ENCODE measurements at places on chromosomes 2 and 18.

DNA sequence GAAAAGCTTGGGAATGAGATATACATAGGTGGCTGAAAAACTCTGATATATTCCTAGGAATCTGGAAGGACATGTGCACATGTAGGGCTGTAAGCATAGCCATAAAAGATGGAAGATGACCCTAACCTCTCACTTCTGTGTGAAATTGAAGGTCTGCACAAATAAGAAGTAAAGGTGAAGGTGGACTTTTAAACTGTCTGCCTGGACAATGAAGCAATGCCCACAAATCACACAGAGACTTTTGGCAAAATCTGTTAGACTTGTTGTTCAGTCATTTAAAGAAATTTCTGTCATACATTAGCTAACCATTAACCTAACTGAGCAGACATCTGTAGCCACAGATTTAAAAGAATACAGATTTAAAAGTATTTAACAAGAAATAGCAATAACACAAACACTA lies 65.3 kb upstream of the CCDC178 start:
- DNase-seq = no peak

GRCh38 chr2:55869637-55870325 lies 53.8 kb downstream of the EFEMP1 start:
- DNase-seq = peak; percentile 67

GRCh38 chr2:240300840-240301239 lies 134.6 kb upstream of the GPC1 start:
- no peak for DNase-seq

- peak; percentile 11 for DNase-seq
These were observed 34.8 kb downstream of the ADNP2 start for GRCh38 chr18:80143881-80144280.

GRCh38 chr2:42974721-42975717 lies 182.6 kb upstream of the HAAO start:
- DNase-seq = no peak

GRCh38 chr2:221502270-221503010 lies 69.7 kb downstream of the EPHA4 start:
- DNase-seq = peak; percentile 71

GRCh38 chr18:47063096-47063495 lies 27.7 kb upstream of the ELOA2 start:
- no peak for DNase-seq

DNA sequence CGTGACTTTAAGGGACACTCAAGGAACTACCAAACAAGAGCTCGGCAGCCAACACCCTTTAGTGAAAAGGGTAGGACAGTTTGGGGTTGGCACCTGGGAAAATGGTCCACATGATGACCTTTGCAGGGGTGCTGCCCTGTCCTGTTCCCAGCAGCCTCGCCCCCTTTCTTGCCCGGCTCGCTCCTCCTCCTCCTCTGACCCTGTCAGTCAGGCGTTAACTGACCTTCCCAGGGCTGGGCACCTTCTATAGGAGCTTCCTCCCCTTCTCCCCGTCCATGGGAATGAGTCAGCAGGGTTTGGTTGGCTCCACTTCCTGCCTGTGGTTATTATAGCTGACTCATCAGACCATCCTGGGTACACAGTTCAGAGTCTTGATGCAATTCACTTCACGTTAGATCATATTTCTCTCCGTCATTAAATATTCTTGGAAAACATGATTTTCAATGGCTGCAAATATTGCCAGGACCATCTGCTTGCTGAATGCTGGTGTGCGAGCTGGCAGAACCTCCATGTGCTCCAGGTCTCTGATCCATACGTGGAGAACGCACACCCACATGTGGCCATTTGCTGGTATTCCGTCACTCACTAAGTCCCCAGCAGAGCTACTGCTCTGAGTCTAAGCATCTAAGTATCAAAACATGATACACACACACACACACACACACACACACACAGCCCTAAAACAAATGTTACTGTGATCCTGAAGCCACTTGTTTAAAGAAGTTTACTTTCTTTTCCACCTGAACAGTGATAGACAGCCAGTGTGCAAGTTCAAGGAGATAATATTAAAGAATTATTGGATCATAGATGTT lies 185.0 kb downstream of the ANAPC1 start:
- peak; percentile 97 for DNase-seq

GRCh38 chr2:231041061-231041689 lies 3.9 kb downstream of the C2orf72 start:
- DNase-seq = no peak

DNA sequence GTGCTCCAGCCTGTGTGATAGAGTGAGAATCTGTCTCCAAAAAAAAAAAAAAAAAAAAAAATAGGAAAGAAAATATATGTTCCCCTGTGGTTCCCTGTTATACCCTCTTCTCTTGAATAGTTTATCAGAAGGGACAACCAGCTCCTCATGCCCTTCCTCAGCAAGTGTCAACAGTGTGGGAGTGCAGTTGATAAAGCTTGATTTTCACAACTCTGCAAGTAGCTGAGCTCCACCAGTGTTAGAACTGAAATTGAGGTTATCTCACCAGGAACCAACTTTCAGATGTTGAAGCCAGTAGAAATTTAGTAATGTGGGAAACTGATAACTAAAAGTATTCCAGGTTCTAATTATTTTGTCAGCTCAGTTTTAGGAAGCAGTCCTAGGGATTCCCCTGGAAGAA lies 25.1 kb downstream of the NEDD4L start:
- no peak for DNase-seq

DNA sequence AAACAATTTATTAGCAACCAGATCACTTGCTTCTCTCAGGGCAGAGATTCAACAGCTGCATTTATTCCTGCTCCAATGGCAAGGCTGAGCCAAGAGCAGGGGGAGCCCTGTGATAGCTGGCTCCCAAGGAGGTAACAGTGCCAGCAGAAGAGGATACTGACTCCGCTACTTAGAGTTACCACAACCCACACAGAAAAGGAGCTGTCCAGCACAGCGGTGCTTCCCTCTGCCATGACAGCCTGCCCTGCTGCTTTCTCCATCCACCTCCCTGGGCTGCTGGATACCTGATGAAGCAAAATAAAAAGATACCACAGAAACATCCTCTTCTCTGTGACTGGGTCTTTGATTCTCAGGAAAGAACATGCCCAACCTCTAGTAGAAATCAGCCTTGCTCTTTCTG lies 467.2 kb downstream of the LRRTM4 start:
- DNase-seq = no peak

DNA sequence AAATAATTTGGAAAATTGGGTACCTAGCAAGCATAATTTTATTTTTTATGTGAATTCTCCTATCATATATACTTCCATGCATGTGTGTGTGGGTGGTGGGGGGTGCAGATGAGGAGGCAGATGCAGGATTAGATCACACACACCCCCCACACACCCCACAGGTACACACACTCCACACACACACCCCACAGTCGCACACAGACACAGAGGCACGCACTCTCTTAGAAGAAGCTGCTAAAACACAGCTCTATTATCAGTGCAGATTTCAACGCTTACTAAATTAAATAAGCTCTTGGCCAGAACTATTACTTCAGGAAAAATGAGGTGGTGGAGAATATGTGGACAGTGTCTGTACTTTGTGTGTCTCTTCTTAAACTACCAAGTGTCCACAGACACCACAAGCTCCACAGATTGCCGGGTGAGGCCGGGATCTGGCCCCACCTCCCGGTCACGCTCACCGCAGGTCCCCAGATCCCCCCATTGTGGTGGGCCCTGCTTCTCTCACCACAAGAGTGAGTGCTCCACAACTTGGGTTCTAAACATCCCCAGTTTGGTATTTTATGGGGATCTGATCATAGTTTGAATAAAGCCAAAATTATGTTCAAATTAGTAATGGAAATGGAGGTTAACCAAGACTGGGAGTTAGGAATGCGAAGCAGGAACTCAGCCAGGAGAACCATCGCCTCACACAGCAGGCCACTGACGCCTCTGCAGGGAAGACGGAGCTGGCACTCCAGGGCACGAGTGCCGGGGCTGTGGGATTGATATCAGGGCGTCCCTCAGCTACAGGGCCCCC lies 102.1 kb downstream of the PXDN start:
- DNase-seq = no peak

GRCh38 chr18:49100226-49100968 lies 149.6 kb upstream of the SMAD7 start:
- no peak for DNase-seq

DNA sequence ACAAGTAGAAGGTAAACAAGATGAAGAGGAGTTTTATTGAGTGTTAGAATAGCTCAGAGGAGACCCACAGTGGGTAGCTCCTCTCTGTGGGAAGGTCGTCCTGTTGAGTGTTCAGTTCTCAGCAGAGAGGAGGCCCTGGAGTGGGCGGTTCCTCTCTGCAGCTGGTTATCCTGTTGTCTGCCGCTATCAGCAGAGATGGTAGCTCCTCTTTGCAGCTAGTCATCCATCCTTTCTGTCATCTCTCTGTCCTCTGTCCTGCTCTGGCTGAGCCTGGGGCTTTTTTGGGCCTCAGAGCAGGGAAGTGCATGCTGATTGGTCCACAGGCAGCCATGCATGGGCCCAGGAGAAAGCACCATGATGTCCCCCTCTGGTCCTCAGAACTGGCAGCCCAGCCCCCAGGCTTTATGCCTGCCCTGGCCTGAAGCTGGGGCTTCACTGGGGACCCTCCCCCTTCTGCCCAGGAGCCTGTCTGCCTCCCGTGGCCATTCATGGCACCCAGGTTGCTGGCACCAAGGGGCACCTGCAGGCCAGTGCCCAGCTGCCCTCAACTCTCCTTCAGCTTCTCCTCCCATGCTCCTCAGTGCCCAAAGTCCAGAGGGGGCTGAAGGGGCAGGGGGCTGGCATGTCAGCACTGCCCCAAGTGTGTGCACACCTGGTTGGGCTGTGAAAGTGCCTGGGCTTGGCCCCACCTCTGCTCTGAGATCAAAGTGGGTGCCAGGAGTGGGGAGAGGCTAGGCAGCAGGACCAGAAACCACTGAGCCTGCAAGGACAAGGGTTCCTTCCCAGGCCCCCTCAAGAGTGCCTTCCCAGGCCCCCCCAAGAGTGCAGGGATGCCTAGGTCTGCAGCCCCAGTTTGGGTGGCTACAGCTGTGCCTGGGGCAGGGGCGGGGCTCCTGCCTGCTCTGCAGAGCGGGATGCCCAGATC lies 98.7 kb downstream of the TWIST2 start:
- no peak for DNase-seq

GRCh38 chr2:62475172-62476011 lies 30.6 kb downstream of the TMEM17 start:
- no peak for DNase-seq

DNA sequence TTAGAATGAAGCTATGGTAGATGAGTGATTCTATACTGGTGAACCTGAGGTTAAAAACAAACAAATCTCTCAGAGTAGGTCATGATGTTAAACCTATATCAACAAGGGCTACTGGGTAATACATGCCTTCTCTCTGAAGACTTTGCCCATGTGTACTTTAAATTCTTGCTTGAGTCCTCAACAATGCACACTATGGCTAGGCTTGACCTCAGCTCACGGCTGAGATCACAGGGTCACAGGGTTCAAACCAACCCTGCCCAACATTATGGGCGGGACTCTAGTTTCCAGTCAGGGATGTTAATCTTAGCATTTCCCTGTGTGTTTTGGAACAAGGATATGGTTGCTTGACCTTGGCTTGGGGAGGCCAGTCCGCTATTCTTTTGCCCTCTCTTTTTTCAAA lies 7.7 kb downstream of the CD28 start:
- no peak for DNase-seq

DNA sequence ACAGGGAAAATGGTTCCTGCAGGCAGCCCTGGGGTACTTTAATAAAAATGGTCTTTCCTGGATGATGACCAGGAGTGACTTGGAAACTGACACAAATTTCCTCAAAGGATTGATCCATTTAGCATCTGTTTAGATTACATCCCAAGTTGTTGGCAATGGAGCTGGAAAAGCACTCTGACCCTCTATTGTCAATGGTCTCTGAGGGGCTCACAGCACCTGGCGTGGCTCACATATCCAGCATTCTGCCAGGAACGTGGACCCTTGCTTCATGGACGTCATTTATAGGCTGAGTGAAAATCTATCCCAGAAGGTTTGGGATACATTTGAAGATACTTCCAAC lies 43.8 kb downstream of the SERTAD2 start:
- DNase-seq = no peak

DNA sequence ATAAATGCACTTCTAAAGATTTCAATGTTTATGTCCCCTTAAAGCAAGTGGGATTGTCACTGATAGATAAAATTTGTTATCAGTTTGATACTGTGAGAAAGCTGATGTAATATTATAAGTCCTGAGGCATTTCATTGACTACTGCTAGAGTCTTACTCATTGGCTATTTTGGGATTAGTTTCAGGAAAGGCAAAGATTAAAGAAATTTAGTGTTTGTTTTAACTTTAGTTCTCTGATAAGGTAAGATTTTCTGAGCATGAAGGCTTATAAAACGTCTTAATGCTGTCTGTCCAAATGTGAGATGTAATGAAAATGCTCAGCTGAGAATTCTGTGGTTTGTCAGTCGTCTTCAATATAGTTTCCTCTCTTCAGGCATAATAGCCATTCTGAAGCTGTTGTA lies 886.4 kb upstream of the CDH2 start:
- DNase-seq = no peak

DNA sequence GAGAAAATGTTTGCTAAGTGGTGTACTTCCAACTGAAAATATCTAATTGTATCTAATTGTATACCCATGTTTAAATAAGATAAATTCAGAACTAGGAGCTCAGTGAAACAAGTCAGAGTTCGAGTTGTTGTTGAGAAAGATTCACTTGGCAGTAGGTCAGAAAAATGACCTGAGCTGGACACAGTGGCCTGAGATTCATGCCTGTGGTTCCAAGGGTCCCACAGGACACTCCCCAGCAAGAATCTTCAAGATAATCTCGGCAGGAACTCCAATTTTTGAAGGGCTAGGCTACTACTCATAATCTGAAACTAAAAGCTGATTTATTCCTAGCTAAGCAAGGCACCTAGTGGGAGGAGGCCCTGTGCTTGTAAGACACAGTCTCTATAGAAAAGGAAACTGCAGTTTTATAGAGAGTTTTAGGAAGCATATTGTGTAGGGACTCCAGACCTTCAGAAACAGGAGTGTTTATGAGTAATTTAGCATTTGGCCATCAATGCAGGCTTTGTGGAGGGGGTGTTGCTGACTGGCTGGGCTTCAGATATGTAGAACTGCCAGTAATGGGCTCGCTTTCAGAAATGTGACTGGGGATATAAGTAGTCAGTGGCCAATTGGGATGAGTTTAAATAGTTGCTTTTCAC lies 43.2 kb downstream of the SP140 start:
- no peak for DNase-seq

GRCh38 chr2:67215214-67216055 lies 181.7 kb upstream of the ETAA1 start:
- DNase-seq = peak; percentile 17

- no peak for DNase-seq
These were observed 635.0 kb upstream of the FANCL start for GRCh38 chr2:58876126-58876525.

- DNase-seq = no peak
These were observed 104.5 kb downstream of the COL6A3 start for GRCh38 chr2:237309416-237309815.

- DNase-seq = no peak
These were observed 201.7 kb downstream of the TNS1 start for GRCh38 chr2:217801115-217801531.

GRCh38 chr2:44807201-44808025 lies 134.1 kb upstream of the SIX3 start:
- no peak for DNase-seq

DNA sequence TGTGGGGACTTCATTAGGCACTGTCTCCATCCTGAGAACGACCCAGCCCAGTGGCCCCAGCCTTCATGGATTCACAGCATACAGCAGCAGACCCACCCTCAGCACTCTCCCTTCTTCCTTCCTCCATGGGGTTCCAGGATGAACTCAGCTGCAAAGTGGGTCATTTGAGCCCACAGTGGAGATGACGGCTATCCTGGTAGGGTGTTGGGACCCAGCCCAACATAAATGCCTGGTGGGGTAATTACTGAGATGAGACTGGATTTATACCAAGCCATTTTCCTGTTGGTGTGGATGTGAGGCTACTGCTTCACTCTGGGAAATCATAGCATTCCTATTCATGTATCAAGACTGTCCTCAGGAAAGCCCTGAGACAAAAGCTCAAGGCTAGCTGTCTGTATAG lies 536.7 kb upstream of the TNP1 start:
- DNase-seq = no peak

Measured in AG09309 (cell line).